Stimulated activated CD4-positive, alpha-beta T cell treated with anti-CD3 and anti-CD28 coated beads, Interleukin-15, amount 100 ng/mL, for 48 hours (primary cell): ENCODE measurements at places on chromosomes 6 and 20.

GRCh38 chr6:127289934-127290333 is 23.3 kb downstream of the RNF146 start:
- no peak for DNase-seq

DNA sequence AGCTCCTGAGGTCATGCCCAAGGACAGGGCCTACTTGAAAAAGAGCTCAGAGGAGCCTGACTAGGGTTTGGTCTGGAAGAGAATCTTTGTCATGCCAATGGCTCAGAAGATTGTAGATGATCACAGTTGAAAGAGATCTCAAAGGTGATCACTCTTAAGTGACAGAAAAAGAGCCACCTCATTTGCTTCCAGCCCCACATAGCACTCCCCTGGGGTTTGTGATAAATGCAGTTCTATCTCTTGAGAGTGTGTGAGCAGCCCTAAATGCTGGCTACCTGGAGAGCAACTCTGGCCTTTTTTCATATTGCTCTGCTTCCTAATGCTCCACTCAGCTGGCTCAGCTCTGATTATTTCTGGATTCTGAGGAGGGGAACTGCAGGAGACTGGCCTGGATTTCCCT is 39.3 kb downstream of the KLHL32 start:
- DNase-seq: no peak

DNA sequence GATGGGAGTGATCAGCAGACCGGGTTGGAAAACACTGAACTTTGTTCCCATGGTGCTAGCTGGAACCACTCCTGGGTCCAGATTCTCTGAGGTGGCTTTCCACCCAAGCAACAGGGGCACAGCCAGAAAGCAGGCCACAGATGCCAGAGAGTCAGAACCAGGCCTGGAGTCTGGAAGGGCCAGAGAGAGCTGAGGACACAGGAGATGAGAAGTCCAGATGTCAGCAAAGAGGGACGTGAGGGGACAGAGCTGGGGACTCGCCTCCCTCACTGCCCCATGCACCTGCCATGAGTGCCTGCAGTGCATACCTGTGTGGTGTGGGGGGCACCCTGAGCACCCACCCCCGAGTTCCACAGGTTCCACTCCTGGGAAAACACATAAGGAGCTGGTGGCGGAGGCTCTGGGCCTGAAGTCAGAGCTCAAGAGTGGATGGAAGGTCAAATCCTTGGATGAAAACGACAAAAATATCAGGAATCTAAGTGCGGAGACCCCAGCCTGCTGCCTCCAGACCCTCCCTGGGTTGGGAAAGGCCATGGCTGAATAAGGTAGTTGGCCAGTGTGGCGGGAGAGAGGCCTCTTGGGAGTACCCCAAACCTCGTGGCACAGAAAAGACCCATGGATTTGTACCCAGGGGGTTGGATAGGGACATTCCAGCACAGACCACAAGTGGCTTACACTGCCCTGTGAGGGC is 224.2 kb downstream of the SYNDIG1 start:
- DNase-seq: no peak

DNA sequence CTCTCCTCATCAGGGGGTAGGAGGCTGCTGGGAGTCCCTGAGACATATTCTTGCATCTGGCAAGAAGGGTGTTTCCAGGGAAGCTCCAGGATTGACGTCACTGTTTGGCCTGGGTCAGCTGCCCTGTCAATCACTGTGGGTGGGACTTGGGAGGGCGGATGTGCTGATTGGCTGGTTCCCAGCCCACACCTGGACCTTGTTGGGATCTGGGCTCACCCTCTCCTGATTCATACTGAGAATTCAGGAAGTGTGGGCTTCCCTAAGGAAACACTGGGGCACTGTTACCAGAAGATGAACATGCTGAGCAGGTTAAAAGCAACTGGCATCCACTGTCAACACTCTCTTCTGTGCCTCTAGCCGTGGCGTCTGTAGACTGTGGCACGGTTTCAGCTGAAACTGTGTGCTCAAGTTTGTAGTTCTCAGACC is 36.5 kb downstream of the CDH26 start:
- DNase-seq: no peak

GRCh38 chr6:26597389-26597766 is 625 bp downstream of the ABT1 start:
- no peak for DNase-seq

DNA sequence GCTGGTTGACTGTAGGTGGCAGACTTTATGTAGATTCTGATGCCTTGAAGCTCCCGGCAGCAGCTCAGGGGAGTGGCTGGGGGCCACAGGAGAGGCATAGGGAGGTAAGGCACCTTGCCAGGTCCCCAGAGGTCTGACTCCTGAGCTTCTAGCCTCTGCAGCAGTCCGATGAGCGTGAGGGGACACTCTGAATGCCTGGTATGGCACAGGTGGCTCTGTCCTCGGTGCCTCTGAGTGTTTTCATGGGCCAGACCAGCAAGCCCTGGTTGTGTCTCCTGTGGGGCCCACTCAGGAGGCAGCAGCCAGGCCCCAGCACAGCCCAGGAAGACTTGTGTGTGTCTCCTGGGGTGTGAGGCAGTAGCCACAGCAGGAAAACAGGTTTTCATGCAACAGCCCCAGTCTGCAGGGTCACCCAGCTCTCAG is 39.7 kb upstream of the IRF4 start:
- DNase-seq: no peak

DNA sequence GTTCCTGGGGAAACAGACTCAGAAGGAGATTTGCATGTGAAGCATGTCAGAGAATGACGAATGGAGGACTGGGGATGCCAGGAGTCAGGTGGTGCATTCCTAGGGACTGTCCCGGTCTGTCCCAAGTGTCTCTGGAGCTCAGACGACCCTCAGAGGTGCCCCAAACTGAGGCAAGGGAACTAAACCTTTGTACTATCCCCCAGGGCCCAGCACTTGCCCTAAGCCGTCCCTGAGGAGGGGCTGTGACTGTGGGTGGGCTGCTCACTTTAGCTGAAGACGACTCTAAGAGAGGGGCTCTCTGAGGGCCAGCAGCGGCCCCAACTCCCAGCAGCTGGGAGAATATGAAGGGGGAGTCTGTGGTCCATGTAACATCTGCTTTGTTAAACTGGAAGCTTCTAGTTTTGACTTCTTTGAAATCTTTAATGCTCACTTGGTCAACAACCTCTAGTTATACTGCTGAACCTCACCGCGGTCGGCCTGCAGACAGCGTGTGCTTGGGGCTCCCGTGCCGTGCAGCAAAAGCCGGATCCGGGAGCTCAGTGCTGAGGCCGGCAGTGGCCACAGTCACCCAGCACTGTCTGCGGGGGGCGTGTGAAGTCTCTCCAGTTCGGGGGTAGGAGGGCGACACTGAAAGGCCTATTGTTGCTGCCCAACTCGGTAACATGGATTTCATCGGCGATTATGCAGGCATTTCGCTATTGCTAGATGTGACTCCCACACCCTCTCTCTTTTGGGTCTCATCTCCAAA is 34.2 kb downstream of the TUBB2B start:
- DNase-seq: no peak

- DNase-seq: no peak
Measured at GRCh38 chr6:148925701-148926100, 178.9 kb downstream of the UST start.

GRCh38 chr6:150857062-150857944 is 8.2 kb upstream of the MTHFD1L start:
- no peak for DNase-seq

GRCh38 chr6:148419430-148419829 is 76.8 kb downstream of the SASH1 start:
- DNase-seq: no peak

DNA sequence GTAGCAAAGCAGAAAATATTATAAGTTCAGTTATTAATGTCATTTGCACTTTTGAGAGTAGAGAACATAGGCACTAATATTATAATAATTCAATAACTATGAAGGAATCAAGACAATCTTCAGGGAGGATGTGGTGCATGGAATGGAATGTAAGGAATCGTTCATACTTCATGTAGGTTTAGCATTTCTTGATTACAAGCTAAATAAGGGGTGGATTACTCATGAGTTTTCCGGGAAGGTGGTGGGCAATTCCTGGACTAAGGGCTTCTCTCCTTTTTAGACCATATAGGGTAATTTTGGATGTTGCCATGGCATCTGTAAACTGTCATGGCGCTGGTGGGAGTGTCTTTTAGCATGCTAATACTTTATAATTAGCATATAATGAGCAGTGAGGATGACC is 9.1 kb upstream of the BTNL2 start:
- DNase-seq: no peak

DNA sequence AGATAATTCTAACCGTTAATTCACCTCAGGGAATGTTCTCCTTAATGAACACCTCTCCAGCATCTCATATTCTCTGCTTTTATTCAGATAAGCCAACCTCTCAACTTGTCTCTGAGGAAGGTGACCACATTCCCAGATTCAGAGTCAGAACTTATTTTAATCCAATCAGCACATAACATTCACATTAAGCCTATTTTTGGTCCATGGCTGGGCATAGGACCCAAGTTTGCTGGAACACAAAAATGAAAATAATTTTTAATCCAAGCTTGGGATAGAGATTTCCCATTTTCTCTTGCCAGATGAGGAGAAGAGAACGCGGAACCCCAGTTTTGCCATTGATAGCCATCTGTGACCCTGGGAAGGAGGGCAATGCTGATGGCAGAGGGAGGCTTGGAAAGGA is 126.5 kb downstream of the FRK start:
- no peak for DNase-seq

- peak; percentile 9 for DNase-seq
Measured at GRCh38 chr6:24431045-24431451, 28.3 kb downstream of the MRS2 start.

DNA sequence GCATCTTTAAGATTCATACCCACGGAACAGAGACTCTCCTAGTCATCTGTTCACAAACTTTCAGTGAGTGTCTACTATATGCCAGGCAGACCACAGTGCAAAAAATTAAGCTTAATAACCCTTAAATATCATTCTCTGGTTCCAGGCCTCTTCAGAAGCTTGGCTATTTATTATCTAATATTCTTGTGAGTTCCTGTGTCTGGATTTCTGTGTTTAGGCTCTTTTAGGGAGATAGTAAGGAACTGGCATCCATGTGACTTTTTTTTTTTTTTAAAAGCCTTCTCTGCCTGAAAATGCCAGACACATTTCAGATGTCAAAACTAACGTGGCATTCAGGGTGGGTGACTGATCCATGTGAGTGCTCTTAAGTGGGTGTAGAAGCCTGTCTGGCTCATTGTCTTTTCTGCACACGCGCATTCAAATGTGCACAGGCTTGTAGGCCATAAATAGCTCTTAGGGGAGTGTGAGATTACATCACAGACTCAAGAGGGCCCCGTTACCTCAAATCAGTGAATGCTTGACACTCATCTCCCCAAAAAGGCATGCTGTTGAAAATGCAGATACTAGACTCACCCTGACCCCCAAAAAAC is 141.9 kb downstream of the GMPR start:
- no peak for DNase-seq

DNA sequence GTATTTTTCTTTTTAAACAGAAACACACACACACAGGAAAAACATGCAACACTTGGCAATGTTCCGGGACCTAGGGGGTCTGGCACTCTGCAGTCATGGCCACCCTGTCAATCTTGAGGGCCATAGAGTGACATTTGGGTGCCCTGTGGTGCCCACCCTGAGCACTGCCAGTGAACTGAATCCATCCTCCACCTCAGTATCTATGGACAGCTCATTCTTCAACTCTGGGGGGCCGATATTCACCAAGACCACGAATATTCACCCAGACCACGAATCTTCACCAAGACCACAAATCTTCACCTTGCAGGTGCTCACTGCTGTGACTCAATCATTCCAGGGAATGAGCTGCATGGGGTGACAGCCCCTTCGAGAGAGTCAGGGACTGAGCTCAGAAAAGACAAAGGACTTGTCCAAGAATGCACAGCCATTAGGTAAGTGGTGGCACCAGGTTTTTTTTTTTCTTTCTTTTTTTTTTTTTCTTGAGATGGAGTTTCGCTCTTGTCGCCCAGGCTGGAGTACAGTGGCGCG is 19.1 kb downstream of the SNAI1 start:
- no peak for DNase-seq

DNA sequence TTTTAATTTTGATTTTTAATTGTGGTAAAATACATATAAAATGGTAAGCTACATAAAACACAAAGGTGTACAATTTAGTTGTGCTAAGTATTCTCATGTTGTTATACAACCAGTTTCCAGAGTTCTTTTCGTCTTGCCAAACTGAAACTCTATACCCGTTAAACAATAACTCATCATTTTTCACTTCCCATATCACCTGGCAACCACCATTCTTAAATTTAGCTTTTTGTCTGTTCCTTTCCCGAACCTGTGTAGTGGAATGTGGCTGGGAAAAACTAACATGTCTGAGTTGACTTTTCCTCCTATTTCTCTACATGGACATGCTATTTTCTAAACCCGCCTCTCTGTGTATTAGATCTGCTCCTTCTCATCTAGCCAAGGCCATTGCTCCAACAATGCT is 27.6 kb downstream of the RPRD1B start:
- DNase-seq: no peak
